ENCODE measurements at places on chromosomes 1 and 21.

DNA sequence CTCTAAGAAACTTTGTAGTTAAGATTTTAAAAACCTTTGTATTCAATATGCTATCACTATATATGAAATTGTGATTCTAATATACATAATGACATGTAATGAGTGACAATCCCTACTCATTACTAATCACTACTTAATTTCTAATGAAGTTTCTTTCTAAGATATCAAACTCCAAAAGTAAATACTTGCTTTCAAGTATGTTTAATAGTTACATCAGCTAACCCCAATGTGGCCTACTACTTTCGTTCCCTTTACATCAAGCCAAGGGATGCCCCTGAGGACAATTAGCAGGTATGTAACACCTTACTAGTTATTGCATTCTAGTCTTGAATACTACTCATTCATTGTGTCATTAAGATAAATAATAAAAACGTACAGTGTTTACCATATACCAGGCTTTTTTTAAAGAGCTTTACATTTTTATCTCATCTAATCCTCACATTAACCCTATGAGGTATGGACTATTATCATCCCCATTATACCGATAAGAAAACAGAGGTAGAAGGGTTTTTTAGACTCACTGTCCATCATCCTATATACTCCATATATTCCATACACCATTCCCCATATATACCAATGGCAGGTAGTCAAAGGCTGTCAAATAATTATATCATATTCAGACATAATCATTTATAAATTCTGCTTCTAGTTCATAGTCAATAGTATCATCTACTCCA, 4.2 kb downstream of the PPP1R15B start:
- no peak for DNase-seq

DNA sequence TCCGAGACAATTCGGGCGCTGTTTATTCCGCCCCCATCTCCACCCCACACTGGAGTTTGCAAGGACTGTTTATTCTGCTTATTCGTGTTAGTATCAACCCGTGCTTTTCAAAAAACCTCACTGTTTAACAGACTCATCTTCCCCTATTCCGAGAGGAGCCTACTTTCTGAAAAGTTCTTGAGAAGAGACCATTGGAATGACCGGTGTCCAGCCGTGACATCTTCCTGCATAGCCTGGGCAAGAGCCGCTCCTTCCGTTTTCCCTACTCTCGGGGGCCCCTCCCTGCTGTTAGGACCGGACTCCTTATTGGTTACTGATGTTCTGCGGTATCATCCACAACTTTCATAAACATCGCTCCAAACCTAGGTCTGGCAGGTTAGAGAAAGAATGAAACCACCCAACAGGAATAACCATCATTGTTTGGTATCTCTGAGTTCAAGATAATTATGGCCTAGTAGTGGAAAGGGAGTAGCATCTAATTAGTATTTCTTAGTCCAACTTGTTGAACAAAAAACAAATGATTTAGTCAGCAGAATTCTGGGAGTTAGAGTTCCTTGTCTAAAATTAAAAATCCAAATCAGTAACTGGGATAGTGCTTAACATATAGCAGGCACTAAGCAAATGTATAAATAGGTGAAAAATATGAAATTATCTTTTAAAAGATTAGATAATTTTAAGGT, 837 bp downstream of the STXBP3 start:
- no peak for DNase-seq

- no peak for DNase-seq
Observed at GRCh38 chr1:22339237-22339636, 112.4 kb upstream of the ZBTB40 start.

DNA sequence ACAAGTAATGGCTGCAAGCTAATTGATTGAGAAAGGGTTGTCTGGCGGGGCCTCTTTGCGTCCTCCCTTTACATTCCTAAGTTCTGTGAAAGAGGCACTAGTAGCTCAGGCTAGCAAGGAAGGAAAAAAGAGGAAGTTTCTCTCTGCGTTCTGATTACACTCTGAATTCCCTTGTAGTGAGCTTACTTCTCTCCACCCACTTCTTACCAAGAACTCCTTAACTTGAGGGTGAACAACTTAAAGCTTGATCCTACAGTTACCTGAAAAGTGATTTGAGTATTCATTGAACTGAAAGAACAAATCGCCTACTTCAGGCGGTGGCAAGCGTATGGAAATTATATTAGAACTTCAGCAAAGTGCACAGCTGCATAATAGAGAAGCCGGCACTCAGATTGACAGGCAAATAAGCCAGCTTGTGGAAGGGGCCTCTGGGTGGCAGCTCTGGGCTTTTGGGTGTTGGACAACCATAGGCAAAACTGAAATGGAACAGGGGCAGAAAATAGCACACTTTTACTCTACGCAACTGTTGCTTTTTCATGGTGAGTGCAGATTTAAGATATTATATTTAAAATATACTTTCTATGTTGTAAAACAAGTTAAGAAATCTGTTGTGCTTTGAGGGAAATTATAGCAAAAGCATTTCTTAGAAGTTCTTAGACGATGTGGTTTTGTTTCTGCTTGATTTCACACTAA, 464.5 kb downstream of the USP25 start:
- no peak for DNase-seq

DNA sequence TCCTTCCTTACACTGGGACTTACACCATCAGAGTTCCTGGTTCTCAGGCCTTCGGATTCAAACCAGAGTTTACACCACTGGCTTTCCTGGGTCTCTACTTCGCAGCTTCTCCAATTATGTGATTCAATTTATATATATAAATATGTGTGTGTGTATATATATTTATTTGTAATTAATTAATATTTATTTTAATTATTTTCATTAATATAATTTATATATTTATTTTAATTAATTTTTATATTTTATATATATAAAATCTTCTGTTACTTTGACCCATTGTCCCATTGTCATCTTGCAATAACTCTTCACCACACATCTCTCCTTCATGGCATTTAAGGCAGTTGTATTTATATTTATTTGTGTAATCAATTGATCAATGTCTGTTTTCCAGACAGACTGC, 28.4 kb upstream of the ST6GALNAC3 start:
- no peak for DNase-seq

- DNase-seq: no peak
Observed at GRCh38 chr1:67020304-67020703, 33.6 kb downstream of the SLC35D1 start.

Measured in stimulated activated CD8-positive, alpha-beta memory T cell treated with anti-CD3 and anti-CD28 coated beads, Interleukin-15, amount 100 ng/mL, for 1 hour (primary cell).